ENCODE measurements at places on chromosomes 1 and 21.

DNA sequence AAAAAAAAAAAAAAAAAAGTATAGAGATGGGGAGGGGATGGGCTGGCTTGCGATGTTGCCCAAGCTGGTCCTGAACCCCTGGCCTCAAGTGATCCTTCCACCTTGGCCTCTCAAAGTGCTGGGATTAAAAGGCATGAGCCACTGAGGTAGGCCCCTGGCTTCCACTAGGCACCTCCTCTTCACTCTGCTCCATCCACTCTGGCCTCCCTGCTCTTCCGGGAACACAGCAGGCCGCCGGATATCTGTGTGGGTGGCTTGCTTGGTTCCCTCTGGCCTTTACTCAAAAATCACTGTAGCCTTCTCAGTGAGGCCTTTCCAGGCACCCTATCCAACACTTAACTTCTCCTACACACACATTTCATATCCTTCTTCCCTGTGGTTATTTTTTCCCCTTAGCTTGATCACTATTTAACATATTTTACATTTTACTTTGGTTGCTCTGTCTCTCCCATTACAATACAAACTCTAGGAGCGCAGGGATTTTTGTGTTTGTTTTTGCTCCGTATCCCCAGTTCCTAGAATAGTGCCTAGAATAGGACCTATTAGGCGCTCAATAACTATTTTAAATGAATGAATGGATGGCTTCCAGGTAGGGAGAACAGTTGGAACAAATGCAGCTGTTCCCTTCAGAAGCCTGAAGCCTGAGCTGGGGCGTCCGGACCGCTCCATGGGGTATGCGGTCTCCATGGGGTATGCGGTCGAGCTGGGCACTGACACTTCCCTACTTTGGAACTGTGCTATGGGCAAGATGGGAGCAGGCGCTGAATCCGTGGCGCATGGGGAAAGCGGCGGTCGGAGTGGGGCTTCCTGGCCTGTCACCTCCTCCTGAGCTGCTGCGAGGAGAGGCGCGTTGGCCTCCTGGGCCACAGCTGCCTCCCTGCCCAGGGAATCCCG lies 46.7 kb downstream of the H3-3A start:
- no peak for DNase-seq

- DNase-seq: no peak
These were observed 8.8 kb upstream of the AHCYL1 start for GRCh38 chr1:109975718-109976117.

- no peak for DNase-seq
These were observed 74.6 kb downstream of the CAMK2N1 start for GRCh38 chr1:20411196-20411980.

- peak; percentile 9 for DNase-seq
These were observed 45.5 kb downstream of the LPAR3 start for GRCh38 chr1:84847253-84848250.

DNA sequence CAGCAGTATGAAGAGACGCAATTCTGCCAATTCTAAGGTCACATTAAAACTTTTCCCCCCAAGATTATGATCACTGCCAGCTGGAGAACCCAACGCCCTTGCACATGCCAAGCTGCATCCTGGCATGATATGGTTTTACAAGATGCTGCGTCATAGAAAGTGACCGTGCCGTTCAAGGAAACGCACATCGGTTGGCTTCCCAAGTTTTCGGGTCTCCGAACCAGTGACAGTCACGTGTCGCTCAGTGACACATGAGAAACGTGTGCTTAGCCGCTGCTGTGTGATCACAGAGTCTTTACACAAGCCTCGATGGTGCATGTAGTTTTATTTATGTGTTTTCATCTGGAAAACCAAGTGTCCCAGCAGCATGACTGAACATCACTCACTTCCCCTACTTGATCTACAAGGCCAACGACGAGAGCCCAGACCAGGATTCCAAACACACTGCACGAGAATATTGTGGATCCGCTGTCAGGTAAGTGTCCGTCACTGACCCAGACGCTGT lies 7.4 kb downstream of the SMIM1 start:
- DNase-seq: no peak

DNA sequence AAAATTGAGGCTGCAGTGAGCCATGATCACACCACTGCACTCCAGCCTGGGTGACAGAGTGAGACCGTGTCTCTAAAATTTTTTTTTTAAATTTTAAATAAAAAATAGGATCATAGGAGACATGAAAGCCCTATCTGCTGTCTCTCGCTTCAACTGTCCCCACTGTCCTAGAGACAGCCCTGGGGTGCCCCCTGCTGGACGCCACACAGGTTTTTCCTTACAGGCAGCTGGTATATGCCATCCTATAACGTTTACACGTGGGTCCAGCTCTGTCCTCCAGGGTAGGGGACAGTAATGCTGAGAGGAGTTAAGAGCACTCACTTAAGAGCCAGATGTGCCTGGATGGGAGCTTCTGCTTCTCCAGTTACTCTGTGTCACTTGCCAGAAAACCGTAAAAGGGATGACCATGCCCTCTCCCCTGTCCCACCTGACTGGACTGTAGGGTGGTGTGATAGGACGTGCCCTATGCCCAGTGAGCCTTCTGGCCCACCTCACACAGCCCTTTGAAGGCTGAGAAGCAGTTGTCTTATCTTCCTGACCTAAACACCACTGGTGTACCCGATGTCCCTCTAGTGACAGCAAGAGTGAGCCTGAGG lies 8.5 kb downstream of the FBXO2 start:
- no peak for DNase-seq

All from cerebellar nuclear complex (tissue), 1 donor.